ENCODE measurements at places on chromosomes 12 and 14. TPM values are rescaled to one million over a fixed set of nuclear protein-coding genes. Genes with fewer than 3 reads are reported as not detected.

GRCh38 chr12:5556946-5557673 lies 125.2 kb downstream of the NTF3 start:
- no peaks in the 10 kb centered on the region for H3K27me3 ChIP-seq
- no peak overlapping the region for H3K4me3 ChIP-seq
- no peaks in the 10 kb centered on the region for H3K4me1 ChIP-seq
- H3K27ac ChIP-seq: no peak overlapping the region
- H3K36me3 ChIP-seq: no peaks in the 10 kb centered on the region
- no peak for DNase-seq

DNA sequence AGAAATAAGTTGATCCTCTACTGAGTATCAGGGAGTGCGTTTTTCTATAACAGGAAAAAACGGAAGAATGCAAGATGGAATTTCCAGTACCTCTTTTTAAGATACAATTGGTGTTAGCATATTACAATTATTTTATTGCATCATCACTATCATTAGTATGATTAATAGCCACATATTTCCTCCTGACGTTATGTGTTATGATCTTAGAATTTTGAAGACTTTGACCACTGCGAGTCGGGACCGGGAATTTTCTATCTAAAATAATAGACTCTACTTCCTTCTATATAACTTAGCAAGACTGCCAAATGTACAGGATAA lies 679 bp upstream of the SAV1 start:
- no peaks in the 10 kb centered on the region for H3K27me3 ChIP-seq
- H3K27ac ChIP-seq: no peak overlapping the region
- peak overlapping the region; percentile 90 for H3K4me3 ChIP-seq
- H3K36me3 ChIP-seq: peaks cover 4% of the 10 kb centered on the region
- peaks cover 13% of the 10 kb centered on the region for H3K4me1 ChIP-seq

DNA sequence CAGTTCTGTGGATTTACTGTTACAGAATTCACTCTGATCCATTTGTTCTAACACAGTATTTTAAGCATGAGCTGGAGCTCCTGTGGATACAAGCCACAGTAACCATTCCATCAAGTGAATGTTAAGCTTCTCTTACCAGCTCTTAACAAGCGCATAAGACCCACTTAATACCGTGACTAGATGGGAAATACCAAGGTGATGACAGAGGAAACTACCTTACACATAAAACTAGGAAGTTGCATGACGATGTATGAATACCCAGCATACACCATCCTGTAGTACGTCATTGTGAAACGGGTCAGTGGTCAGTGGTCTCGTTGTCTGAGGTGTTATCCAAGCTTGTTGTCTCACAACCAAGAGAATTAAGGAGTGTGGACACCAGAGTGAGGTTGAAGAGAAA lies 2.0 kb upstream of the GALC start:
- peaks cover 8% of the 10 kb centered on the region for H3K4me1 ChIP-seq
- H3K27ac ChIP-seq: no peak overlapping the region
- no peaks in the 10 kb centered on the region for H3K36me3 ChIP-seq
- H3K27me3 ChIP-seq: no peaks in the 10 kb centered on the region
- H3K4me3 ChIP-seq: no peak overlapping the region

- H3K36me3 ChIP-seq: no peaks in the 10 kb centered on the region
- H3K4me3 ChIP-seq: no peak overlapping the region
- no peak overlapping the region for H3K27ac ChIP-seq
- no peak for DNase-seq
- peaks cover under 1% of the 10 kb centered on the region for H3K4me1 ChIP-seq
These were observed 25.6 kb upstream of the PCNX1 start for GRCh38 chr14:70881549-70882177.

DNA sequence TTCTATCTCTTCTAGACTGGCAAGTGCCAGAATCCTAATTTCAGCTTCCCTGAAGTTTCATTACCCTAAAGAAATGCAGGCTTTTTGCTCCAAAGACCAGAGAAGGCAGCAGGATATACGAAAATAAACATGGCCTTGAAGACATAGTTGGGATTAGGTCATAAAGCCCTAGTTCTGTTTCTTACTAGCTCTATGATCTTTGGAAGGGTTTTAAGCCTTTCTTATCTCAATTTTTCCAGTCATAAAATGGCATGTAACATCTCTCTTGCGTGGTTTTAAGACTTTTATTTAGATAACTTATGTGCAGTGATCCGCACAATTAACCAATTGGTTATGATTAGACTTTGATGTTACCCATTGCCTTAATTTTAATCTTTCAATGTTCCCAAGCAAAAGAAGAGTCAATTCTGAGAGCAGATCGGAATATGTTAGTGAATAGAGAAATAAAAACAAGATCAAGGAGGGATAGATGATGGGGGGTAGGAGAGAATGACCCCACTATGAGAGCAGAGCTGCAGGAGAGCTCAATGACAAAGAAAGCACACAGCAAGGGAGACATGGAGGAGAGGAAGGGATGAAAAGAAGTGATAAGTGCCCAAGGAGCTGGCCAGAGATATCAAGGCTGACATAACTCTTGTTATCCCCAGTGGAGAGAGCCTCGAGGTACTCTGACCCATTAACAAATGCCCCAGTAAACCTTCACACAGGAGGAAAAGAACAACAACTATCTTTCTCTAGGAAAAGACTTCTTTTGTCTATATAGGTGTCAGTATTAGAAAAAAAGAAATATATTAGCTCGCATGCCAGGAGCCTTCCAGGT lies 53.0 kb upstream of the ANP32D start:
- H3K36me3 ChIP-seq: no peaks in the 10 kb centered on the region
- DNase-seq: no peak
- no peak overlapping the region for H3K27ac ChIP-seq
- no peaks in the 10 kb centered on the region for H3K4me1 ChIP-seq

DNA sequence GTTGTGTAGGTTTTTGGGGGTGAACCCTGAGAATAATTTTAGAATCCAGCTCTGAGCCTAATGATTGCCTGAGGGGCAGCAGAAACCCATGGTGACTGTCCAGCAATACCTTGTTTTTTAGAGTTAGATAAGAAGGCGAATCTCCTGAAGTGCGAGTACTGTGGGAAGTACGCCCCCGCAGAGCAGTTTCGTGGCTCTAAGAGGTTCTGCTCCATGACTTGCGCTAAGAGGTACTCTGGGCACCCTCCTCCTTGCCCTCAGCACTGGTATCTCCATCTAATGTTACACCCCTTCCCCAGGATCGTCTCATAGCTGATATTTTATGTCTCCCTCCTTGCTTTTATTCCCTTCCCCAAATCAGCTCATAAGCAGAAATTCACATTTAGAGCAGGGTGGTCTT lies 12.7 kb downstream of the M6PR start:
- peaks cover 32% of the 10 kb centered on the region for H3K36me3 ChIP-seq
- no peak overlapping the region for H3K4me3 ChIP-seq
- no peaks in the 10 kb centered on the region for H3K4me1 ChIP-seq
- H3K27me3 ChIP-seq: no peaks in the 10 kb centered on the region

The GALNT16 gene
- 0.28 TPM for total RNA-seq

The SSTR1 gene
- 1.1 TPM for total RNA-seq

The KRAS gene
- 9.3 TPM for total RNA-seq
